ENCODE measurements at places on chromosomes 11 and 22.
A peak's percentile ranks its signal among the peaks of the same experiment; 100 is the strongest.

GRCh38 chr11:17786824-17787525 is 52.4 kb downstream of the KCNC1 start:
- no peak for DNase-seq

DNA sequence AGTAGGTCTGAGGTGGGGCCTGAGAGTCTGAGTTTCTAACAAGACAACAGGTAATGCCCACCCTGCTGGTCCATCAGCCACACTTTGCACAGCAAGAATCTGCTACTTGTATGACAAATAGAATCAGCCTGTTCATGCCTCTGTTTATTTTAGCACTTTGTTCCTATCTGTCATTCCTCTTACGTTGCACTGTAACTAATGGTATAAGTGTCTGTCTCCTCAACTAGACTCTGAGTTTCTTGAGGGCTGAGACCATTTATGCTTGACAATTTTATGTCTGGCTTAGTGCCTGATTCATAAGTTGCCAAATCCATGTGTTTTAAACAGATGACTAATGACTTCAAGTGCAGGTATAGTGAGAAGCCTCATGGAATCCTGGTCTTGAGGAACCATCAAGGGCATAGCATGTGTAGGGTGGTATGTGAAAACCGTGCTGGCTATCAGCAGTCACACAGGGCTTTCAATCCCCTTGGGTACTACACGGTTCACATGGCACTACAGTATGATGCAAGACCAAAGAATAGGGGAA is 209.7 kb downstream of the C11orf91 start:
- no peak for DNase-seq

DNA sequence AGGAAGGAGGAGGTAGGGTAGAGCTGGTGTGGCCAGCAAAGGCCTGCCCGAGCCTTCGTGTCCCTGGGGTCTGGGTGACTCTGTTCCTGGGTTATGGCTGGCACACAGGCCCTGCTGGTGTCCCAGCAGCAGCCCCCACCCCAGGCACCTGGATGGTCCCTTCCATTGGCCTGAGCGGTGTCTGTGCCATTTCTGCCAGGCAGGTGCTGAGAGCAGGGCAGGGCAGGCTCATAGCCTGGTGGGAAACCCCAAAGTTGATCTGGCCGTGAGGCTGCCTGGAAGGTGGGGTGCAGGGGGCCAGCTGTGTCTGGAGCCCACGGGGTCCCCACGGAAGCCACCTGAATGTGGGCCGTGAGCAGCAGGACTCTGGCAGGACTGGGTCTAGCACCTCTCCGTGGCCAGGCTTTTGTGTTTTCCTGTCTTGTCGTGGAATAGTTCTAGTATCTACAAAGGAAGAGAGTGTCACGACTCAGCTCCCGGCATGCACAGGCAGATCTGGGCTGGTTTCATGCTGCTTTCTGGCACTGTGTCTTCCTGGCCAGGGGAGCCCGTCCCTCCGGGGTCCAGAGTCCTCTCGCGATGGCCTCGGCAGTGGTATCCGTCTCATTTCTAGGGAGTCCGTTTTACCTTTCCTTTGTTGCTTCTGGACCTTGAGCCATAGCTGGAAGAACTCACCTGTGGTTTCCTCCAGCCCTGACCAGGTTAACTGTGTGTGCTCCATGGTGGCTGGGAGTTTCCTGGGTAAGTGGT is 83.7 kb downstream of the KCNQ1 start:
- DNase-seq, result no peak

DNA sequence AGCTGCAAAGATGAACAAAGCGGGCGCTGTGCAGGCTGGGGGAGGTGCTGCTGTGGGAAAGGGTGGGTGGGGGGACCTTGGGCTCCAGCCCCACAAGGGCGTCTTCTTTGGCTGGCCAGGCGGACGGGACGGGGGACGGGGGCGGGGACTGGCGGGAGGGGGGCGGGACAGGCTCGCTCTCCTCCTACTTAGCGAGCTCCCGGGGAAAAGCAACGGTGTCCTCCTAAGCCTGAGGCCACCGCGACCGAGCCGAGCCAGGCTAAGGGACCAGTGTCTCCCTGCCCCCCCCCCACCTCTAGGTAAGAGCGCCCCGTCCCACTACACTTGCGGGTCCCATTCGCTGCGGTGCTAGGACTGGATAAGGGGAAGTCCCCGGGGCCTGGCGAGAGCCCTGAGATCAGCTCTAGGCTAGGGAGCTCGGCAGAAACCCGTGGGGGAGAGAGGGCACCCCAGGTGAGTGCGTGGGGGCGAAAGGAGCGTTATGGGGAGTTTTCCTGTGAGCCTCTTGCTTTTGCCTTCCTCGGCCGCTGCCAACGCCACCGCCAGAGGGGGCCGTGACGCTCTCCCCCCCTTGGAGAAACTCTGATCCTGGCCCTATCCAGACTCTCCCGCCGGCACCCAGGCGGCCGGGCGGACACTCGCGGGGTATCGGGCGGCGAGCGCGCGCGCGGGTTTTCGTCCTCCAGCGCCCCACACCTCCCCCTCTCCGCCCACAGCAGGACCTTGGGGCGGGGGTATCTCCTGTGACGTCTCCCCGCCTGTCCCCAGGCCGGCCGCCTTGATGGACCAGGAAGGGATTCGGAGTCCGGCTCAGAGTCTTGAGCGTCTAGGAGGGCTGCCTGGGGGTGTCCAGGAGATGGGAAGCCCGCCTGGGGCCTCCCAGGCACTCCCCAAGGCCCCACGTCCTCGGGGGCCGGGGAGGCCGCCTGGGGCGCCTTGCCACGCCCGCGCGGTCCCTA is at the start of gene PHLDB1:
Gene PHLDB1 (plus strand): TSS at position 215 of the 959 bp plus-strand sequence. CDS start 6,222 bp downstream, outside the sequence.
- DNase-seq, result no peak

DNA sequence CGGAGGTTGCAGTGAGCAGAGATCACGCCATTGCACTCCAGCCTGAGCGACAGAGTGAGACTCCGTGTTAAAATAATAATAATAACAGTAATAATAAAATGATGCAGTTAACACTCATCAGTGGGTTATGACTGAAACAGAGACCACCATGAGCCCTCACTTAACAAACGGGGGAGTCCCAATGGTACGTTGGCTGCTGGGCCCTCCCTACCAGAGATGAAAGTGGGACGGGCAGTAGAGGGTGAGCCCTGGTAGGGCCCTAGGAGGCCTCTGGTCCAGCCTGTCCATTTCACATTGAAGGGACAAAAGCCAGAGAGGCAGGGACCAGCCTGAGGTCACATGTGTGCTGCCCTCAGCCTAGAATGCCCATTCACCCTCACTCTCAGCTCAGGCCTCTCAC is 13.7 kb upstream of the KIAA0930 start:
- DNase-seq, result no peak

- DNase-seq, result no peak
Observed at GRCh38 chr11:105071089-105071732, 26.1 kb upstream of the CARD16 start.

DNA sequence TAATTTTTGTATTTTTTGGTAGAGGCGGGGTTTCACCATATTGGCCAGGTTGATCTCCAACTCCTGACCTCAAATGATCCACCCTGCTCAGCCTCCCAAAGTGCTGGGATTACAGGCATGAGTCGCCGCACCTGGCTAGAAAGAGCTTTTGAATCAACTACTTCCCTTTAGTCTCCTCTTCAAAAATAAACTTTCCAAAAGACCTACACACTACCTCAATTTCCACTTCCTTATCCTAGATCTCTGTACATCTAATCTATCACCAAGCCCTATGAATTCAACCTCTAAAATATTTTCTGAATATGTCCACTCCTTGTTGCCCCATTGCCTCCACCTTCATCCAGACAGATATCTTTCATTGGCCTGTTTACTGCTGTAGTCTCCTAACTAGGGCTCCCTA is 13.1 kb upstream of the DDX6 start:
- no peak for DNase-seq

- no peak for DNase-seq
Observed at GRCh38 chr11:4134806-4135205, 40.2 kb downstream of the RRM1 start.

- DNase-seq, result no peak
Observed at GRCh38 chr11:75090671-75091177, 6.0 kb downstream of the OR2AT4 start.

- DNase-seq, result no peak
Observed at GRCh38 chr11:115170133-115170815, 333.9 kb downstream of the CADM1 start.

GRCh38 chr11:58867556-58867955 is 23.1 kb upstream of the GLYATL2 start:
- DNase-seq, result no peak

- no peak for DNase-seq
Observed at GRCh38 chr22:19098157-19098556, 24.1 kb downstream of the DGCR2 start.

DNA sequence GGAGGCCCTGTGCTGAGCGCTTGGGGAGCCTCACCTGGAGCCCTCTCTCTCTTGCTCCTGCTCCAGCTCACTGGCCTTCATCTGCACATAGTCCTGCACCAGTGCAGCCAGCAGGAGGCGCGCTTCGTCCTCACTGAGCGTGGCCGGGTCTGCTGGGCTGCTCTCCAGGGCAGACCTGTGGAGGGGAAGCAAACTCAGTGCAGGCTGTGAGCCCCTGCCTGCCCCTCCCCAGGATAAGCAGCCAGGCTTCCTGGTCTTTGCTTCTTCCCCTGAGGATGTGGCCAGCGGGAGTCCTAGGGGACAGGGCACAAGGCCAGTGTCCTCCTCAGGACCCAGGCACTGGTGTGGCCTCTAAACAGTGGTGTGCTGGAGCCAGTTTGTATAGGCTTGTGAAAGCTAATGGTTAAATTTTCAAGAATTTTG is 2.2 kb downstream of the CALCA start:
- peak; percentile 28 for DNase-seq

DNA sequence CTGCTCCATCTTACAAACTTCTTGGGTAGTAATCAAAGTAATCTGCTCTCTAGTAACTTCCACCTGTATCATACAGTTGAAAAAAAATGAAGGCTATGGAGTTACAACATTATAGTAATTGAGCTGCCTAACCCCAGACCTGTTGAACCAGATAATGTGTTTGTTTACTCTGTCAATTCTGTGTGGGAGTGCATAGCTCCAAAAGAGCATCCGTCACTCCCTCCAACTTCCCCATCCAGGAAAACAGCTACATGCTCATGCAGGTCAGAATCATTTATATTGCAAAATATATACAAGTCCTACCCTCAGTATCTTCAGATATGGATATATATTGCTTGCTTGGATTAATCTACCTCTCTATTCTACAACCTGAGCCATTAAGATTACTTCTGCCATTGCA is 244.0 kb upstream of the ANO5 start:
- no peak for DNase-seq

GRCh38 chr11:118878163-118878563 is 5.5 kb upstream of the CXCR5 start:
- DNase-seq, result no peak

DNA sequence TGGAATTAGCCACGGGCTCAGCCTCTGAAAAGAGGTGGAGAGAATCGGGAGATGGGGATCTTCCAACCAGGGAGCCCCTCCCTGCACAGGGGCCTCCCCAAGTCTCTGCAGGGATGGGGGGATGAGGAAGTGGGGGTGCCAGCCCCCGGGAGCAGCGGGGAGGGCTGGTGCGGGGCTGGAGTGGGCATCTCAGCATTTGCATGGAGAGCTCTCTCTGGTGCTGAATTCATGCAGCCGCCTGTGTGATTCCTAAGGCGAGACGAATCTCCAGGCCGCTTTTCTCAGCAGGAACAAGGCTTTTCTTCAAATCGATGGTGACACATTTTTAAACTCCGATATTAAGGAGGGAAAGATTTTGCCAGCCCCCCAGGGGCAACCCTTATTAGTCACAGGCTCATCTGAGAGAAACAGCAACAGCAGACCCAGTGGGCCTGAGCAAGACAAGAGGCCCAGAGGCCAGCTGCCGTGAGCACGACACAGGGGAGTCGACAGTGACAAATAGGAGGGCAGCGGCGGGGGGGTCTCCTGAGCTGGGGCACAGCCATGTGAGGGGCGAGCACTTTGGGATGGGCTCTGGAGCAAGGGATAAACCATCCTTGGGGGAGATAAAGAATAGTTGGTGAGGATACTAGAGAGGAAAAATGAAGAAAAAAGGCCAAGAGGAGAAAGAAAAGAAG is 29.0 kb downstream of the MACROD1 start:
- DNase-seq, result no peak

DNA sequence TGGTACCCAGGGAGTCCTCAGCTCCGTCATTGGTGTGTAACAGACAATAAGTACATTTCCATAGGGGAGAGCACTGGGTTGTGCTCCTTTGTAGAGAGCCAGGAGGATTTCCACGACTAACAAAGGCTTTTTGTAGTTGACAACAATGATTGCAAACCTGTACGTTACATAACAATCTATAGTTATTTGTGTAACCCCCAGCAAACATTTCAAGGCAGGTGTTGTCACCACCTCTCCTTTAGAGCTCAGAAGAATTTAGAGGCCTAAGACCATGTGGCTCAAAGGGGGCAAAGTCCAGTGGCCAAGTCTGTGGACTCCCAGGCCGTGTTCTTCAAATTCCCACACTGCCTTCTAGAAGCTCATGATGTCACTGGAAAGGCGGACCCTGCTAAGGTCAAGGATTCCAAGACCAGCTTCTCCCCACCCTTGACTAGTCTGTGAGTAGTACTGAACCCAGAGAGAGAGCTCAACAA is 15.8 kb downstream of the RPL27A start:
- no peak for DNase-seq

DNA sequence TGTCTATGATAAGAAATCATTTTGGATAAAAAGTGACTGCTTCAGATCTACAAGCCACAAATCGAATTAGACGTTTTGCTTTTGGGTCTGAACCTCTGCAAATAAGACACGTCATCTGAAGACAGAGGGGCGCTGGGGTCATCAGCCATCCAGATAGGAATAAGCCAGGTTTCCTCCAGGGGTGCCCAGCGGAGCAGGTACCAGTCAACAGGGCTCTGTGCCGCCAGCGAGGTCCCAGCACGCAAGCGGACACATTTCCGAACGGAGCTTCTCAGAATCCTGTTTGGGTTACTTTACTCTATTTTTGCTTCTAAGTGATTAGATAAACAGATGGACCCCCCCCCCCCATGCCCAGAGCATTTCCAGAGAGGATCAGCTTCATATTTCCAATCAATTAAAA is 873.8 kb downstream of the BRD1 start:
- DNase-seq, result no peak

DNA sequence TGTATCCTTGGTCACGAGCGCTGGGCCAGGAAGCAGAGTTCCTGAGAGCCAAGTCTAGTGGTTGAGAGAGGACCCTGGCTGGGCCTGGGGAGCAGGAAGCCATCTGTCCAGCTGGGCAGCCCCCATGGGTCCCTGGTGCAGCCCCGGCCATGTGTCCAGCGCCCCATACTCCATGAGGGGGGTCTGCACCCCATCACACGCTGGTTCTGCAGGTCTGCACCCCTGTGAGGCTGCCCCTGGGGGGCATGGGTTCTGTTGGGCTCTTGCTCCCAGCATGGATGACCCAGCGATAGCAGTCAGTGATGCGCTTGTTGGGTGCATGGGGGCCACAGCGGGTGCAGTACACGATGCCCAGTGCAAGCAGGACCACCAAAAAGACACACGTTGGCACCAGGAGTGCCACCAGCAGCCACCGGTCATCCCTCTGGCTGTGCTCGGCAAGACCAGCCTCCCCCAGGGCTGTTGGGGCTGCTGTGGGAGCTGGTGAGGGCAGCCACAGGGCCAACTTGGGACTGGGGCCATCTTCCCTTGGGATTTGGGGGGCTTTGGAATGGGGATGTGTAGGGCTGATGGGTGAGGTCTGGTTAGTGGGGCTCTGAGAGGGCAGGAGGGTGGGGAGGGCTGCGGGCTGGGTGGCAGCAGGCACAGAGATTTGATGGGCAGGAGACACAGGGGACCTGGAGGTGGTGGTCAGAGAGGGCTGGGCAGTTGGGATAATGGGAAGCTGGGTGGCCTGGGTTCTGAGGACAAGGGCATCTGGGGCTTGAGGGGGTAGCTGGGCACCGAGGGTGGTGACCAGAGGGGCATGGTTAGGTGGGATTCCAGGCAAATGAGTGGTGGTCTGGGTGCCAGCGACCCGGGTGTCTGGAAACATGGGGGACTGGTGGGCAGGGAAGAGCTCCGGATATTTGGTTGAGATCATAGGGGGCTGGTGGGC is 2.0 kb downstream of the CD248 start:
- no peak for DNase-seq
